SJCRH30 (cell line): ENCODE measurements at places on chromosomes 12 and 14.

DNA sequence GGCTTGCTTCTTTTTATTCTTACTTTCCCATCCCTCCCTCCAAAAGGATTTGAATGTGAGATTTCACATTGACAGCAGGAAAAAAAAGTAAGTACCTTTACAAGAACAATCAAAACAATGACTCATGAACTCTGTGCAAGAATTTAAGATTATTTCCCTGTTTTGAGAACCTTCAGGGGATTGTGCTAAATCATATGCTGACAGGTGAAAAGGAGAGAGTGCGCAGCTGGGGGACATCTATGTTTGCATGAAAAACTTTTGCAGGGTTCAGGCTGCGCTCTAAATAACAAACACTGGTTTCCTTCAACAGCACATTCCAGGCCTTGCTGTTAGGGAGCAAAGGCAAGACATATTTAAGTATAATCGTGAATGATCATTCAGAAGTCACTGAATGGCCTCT lies 27.3 kb downstream of the RERG start:
- DNase-seq = no peak

- peak; percentile 17 for DNase-seq
These were observed at the start of gene DGKA for GRCh38 chr12:55930771-55931316. Gene DGKA, plus strand, starts transcription at chr12:55931162. Its CDS starts 5,342 bp downstream, at chr12:55936504.

- no peak for DNase-seq
These were observed 41.1 kb downstream of the PSMA6 start for GRCh38 chr14:35333264-35333730.

GRCh38 chr12:39846304-39846703 lies 226.7 kb upstream of the ABCD2 start:
- DNase-seq = no peak

DNA sequence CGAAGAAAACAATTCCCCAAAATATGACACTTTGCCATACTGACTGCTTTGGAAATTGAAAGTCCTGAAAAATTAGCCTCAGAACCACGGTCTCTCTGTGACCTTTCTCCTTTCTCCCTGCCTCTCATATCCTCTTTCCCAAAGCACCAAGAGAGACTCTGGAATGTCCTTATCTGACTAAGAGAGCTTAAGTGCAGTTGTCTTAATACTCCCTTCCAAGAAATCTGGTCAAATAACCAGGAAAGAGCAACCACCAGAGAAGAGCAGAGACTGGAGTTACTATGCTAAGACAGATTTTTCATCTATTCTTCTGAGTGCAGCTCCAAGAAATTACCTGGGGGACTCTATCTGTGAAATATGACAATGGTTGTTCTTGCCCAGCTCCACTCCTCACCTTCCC lies 10.5 kb upstream of the BTG1 start:
- DNase-seq = no peak

DNA sequence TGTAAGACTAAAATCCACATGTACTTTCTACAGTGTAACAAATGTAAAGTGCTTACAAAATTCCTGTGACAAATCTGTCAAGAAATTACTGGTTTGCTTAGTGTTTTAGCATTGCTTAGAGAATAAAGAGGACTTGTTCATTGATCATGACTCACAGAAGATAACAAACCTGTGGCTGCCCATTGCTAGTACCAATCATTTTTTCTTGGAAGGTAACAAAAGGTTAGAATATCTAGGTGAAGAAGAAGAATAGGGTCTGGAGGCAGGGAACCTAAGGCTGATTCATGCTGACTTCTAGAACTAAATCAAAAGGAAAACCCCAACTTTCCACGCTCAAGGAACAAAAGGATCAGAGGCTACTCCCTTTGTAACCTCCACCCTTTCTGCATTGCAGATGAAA lies 232.7 kb upstream of the ABCD2 start:
- DNase-seq = no peak
